ENCODE measurements at places on chromosomes 16 and 17. TPM values are rescaled to one million over a fixed set of nuclear protein-coding genes. Genes with fewer than 3 reads are reported as not detected.

DNA sequence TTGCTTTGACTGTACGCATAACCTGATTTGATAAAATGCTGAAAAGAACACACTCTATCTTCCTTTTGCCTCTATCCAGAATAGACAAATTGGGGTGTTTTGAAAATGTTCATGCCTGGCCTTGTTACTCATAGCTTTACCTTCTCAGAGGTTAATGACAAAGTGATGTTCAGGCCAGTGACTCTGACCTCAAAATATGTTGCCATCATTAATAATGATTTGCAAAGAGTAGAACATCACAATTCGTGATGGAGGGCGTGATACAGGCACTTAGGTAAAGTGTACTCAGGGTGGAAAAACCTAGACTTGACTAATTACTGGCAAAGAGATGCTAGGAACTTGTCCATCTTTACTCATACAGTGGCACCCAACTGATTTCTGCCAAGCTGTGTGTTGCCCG lies 656.6 kb upstream of the SOX9 start:
- no peak for DNase-seq
- H3K36me3 ChIP-seq = no peaks in the 10 kb centered on the region
- no peaks in the 10 kb centered on the region for H3K27me3 ChIP-seq
- H3K4me3 ChIP-seq = no peak overlapping the region
- no peak overlapping the region for H3K27ac ChIP-seq

DNA sequence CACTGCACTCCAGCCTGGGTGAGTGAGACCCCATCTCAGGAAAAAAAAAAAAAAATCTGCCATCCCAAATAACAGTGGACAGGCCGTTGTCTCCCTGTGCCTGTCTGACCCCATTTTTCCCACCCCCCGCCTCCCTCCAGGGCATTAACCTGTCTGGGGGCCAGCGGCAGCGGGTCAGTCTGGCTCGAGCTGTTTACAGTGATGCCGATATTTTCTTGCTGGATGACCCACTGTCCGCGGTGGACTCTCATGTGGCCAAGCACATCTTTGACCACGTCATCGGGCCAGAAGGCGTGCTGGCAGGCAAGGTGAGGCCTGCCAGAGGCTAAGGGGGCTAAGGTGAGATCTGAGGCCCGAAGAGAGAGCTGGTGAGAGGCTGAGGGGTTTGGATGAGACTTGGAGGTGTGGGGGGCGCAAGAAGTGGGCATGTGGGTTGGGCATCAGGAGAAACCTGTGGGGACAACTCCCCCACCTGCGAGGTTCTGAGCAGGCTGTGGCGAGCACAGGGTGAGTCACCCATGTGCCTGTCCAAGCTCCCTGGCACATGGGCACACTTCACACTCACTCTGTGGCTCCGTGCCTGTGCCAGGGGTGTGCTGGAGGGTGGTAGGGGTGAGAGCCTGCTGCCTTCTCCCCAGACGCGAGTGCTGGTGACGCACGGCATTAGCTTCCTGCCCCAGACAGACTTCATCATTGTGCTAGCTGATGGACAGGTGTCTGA lies 34.7 kb downstream of the ANKRD40 start:
- H3K4me1 ChIP-seq = peaks cover 9% of the 10 kb centered on the region
- H3K4me3 ChIP-seq = no peak overlapping the region
- no peak overlapping the region for H3K27ac ChIP-seq
- H3K36me3 ChIP-seq = no peaks in the 10 kb centered on the region
- no peaks in the 10 kb centered on the region for H3K27me3 ChIP-seq

GRCh38 chr17:41467561-41467960 lies 375 bp upstream of the KRT32 start:
- peaks cover 4% of the 10 kb centered on the region for H3K4me1 ChIP-seq
- no peak overlapping the region for H3K27ac ChIP-seq

DNA sequence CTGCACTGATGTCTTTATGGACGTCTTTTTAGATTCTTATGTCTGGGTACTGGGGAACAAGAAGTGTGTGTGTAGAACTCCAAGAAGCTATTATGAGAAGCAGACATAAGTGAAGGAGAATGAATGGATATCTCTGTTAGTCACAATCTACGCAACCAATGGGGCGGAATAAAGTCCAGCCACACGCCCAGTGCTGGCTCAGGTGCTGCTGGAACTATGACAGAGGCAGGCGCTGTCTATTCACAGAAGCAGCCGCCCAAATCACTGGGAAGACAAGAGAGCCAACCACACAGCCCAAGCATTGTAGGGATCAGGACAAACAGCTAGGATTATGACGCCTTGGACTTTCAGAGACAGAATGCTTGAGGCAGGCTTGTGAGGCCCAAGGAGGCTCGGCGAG lies 43.9 kb upstream of the ICAM2 start:
- H3K4me3 ChIP-seq = no peak overlapping the region
- H3K27ac ChIP-seq = no peak overlapping the region
- no peaks in the 10 kb centered on the region for H3K27me3 ChIP-seq
- peak; percentile 48 for DNase-seq

- no peaks in the 10 kb centered on the region for H3K27me3 ChIP-seq
- no peaks in the 10 kb centered on the region for H3K36me3 ChIP-seq
- H3K27ac ChIP-seq = no peak overlapping the region
- no peak for DNase-seq
Measured at GRCh38 chr17:8900207-8900606, 32.7 kb upstream of the PIK3R6 start.

Gene PLA2G10
- total RNA-seq = not detected

All from fibroblast of lung (primary cell).